Vagina (tissue), 2 donors: ENCODE measurements at places on chromosomes 4 and X.

- DNase-seq = no peak
Measured at GRCh38 chr4:33160126-33160525, 2440.0 kb downstream of the PCDH7 start.

DNA sequence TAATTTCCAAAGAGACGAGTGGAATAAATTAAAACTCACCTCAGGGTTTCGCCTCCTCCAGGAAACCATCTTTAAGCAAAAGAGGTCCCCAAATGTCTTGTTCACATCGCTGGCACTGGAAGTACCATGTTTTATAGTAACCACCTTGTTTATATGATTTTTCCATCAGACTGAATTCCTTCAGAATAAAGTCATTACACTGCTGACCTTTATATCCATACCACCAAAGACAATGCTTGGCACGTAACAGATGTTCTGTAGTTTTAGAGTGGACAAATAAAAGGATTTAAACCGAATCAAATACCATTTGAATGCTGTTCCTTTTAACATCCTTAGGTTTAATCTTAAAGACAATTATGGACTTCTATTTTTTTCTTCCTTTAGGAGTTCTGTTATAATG, 4.7 kb downstream of the NUDT6 start:
- no peak for DNase-seq

DNA sequence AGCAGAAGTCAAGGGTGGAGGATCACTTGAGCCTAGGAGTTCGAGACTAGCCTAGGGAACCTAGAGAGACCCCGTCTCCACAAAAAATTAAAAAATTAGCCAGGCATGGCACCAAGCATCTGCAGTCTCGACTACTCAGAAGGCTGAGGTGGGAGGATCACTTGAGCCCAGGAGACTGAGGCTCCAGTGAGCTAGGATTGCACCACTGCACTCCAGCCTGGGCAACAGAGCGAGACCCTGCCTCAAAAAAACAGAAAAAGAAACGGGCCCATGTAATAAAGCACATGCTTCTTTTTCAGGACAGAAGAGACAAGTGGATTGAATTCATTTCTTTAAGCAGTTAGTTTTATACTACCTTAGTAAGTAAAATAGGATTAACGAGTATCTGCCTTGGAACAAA, 42.0 kb downstream of the ELOVL6 start:
- DNase-seq = no peak

GRCh38 chr4:8745005-8745790, 126.4 kb downstream of the HMX1 start:
- DNase-seq = no peak

DNA sequence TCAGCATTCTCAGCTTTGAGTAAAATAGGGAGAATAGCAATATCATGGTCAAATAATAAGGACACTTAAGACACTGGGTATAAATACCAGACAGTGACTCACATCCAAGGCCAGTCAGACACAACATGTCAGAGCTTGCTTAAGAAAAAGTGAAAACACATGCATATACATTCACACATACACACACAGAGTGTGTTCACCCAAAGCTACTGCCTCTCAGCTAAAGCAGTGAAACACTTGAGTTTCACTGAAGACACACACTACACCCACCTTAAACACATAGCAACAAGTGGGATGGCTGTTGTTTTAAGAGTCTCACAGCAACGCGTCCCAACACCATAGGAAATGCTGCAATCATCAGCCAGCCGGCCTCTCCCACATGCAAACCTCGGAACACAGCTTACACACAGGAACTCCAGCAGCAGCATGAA, 14.4 kb downstream of the SHROOM4 start:
- no peak for DNase-seq

- DNase-seq = no peak
Measured at GRCh38 chr4:81472281-81473182, 825 bp upstream of the RASGEF1B start.

DNA sequence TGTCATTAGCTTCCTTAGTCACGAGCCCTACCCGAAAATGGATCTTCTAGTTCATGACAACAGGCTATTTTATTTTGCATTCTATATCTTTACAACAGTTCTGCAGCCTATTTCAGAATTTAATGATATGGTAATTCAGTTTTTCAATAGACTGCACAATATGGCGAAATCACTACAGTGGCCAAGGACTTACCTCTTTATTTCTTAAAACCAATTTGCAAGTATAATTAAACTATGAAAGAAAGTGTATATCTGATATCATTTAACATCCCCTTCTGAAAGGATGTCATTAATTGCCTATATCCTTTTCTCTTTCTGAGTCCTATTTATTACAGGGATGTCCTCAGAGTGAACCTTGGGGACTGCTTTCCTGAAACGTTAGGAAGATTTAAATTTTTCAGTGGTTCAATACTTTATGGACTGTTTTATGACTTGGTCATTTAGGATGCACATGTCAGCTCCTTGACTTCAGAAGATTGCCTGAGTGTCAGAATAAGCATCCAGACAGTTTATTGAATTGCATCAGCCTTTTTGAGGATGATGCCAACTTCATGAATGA, 190.8 kb upstream of the GEMIN8 start:
- no peak for DNase-seq

GRCh38 chrX:136667446-136668168, 19.6 kb downstream of the CD40LG start:
- DNase-seq = no peak

DNA sequence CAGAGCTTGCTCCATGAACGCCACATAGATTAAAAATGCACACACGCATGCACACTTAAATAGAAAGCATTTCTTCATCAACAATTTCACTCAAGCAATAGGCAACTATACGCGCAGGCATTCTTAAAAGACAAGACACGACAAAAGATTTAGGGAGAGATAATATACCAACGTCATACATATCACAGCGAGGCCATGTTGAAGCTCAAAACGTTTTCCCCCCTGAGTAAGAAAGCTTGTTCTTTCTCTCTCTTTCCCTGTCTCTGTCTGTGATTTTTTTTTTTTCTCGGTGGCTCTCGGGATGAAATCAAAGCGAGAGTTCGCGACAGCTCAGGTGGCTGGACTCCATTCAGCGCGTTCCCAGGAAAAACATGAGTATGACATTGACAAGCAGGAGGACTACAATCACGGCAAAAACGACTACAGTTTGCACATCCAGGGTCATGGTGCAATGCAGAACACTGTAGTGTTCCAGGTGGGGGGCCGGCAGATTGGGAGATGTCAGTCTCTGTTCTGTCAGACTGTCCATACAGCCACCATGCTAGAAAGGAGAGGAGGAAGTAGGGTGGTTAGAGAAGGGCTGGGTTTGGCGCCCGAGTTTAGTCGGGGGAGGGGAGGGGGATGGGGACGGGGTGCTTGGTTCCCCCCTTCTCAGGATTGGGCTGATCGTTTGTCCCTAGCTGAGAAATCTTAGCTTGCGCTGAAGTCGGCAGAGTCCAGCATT, 30.7 kb downstream of the ARHGEF9 start:
- DNase-seq = no peak

DNA sequence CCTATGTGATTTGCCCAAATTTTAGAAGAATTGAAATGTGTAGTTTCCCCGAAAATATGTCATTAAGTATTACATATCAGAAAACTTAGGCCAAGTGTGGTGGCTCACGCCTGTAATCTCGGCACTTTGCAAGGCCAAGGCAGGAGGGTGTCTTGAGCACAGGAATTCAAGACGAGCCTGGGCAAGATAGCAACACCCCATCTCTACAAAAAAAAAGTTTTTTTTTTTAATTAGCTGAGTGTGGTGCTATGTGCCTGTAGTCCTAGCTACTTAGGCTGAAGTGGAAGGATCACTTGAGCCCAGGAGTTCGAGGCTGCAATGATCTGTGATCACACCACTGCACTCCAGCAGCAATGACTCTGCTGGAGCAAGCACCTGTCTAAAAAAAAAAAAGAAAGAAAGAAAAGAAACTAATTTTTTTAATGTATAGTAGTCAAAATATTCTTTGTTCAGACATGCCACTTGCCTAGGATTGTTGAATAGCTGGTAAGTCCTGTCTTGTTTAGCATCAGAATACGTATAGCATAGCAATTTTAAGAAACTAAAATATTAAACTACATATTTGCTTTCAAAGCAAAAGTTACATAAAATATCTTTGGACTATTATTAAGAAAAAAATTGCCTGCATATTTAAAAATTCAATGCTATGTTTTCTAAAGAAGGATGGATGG, 40.1 kb upstream of the GAB1 start:
- no peak for DNase-seq

DNA sequence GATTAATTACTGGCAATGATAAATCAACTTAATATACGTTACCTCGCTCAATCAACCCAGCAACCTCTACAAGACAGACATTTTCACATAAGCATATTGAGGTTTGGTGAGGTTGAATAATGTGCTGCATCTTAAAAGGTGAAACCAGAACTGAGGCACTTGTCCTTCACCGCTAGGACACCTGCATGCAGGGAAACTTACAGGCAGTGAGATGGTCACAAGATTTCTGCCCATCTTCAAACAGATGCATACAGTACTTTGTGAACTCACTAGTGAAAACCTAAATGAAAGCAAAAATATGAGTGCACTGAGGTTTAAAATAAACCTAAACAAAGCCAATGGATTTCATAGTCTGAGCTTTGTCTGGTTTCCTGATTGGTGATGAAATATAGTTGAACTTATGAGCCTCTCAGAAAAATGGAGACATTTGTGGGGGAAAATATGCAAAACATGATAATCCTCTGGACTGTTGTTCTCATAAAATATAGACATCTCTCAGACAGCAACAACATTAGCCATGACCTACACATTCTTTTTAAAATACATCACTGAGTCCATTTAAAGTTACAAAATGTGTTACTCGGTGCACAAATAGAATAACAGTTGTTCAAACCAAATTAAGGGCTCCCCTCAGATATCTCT, 20.9 kb upstream of the PRSS12 start:
- no peak for DNase-seq

- DNase-seq = peak; percentile 49
Measured at GRCh38 chr4:2341911-2342652, 76.4 kb downstream of the ZFYVE28 start.

DNA sequence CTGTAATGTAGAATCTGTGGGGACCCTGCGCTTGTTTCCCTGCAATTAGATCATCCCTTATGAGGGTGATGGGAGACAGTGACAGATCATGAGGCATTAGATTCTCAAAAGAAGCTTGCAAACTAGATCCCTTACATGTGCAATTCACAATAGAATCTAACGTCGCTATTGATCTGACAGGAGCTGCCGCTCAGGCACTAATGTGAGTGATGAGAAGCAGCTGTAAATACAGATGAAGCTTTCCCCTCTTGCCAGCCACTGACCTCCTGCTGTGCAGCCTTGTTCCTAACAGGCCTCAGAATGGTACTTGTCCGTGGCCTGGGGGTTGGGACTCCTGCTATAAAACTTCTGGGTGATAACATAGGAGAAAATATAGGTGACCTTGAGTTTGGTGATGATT, 1076.8 kb downstream of the PDHA2 start:
- no peak for DNase-seq

- no peak for DNase-seq
Measured at GRCh38 chrX:13015536-13016236, 28.7 kb downstream of the FAM9C start.
